RWPE2 (cell line): ENCODE measurements at places on chromosomes 5 and 9.

- DNase-seq = no peak
Measured at GRCh38 chr5:173743641-173744343, 127.3 kb upstream of the BOD1 start.

DNA sequence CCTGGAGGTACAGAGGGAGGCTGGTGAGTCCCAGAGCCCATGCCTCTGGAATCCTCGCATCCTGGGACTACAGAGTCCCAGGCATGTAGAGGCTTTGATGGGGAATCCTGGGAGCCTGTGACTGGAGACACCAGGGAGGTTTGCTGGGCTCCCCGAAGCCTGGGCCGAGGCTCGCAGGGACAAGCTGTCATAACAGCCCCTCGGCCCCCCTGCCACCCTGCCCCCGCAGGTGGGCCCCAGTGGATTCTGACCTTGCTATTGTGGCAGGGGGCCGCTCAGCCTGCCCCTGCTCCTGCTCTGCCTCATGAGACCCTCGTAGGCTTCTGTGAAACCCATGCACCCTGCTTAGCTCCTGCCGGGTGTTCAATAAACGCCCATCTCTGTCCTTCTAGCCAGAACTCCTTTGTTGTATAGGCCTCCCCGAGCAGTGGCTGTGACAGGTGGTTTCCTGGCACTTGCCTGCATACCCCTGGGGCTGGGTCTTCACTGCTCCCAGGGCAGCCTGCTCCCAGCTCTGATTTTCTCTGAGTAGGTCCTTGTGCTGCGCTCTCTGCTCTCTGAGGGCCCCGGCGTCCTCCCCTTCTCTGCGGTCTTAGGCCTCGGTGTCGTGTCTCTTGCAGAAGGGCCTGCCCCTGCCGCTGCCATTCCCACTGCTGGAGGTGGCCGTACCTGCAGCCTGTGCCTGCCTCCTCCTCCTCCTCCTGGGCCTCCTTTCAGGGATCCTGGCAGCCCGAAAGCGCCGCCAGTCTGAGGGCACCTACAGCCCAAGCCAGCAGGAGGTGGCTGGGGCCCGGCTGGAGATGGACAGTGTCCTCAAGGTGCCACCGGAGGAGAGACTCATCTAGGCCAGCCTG, 20.4 kb downstream of the CRB2 start:
- no peak for DNase-seq

GRCh38 chr9:112115970-112116753, 58.9 kb downstream of the SUSD1 start:
- DNase-seq = no peak

DNA sequence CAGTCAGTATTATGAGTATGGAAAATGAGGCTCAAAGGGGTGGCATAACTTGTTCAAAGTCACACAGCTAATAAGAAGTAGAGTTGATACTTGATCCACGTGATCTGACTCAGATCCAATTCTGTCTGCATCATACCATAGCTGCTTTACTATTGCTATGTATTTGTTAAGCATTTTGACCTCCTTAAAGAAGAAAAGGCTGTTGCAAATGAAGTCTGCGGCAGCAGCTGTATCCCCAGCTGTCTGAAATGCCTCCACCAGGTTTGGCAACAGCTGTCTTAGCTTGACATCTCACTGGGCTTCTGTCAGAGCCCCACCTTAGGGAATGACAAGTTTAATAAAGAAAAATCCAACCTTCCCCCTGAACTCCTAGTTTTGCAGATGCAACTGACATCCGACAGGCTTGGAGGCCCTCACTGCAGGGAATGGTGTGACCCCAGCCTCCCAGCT, 75.6 kb upstream of the SLC44A1 start:
- DNase-seq = no peak

DNA sequence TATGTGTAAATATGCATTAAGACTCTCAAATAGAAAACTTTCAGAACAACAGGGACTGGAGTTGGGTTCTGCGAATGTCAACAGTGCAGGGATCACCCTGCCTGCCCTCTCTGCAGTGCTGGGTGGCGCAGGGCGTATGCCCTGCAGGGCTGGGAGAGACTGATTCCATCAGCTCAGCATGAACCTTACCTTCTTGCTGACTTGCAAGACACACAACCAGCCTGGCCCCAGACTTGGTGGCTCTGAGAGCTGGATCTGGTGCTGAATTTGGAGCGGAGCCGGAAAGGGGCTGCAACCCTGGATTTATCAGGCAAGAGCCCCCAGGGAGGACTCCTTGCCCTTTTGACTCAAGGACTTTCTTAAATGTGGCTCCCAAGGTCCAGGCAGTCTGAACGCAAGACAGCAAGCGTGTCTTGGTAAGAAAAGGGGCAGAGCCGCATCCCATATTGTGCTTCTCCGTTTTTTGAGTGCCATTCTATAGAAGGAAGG, 376.0 kb upstream of the IRX2 start:
- DNase-seq = no peak

DNA sequence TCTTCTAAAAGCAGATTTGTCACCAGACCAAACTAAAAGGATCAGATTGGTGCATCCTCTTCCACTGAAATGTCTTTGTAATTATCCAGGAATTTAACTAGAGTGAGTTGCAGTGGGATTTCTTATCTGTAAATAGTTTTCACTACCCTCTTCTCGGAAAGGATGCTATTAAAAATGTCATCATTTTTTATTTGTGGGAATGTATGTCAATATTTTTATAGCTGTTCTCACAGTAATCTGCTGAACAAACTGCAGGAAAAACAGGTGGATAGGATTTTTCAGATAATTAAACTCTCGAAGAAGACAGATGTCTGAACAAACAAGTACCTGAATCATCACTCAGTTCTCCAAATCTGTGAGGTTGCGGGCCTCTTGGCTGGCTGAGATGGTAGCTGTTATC, 62.7 kb downstream of the RAB14 start:
- DNase-seq = no peak

GRCh38 chr9:108755979-108756378, 99.8 kb downstream of the ACTL7B start:
- DNase-seq = no peak

DNA sequence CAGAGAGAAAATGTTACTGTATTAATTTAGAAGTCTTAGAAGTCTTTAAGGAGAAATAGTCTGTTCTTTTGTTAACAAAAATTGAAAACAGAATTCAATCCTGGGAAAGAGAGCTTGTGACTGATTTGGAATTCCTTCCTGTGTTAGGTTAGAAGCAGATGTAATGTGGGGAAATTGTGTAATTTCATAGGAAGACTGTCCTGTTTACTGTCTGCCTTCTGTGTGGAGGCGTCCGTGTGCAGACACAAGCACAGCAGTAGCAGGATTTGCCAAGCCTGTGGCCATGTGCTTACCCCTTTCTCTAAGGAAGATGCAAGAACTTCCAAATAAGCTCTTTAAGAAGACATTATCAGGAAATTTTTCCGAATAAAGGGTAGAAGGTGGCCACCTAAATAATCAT, 36.7 kb upstream of the F2R start:
- DNase-seq = no peak

GRCh38 chr9:113152699-113153098, 1.9 kb downstream of the SLC31A2 start:
- peak; percentile 77 for DNase-seq

DNA sequence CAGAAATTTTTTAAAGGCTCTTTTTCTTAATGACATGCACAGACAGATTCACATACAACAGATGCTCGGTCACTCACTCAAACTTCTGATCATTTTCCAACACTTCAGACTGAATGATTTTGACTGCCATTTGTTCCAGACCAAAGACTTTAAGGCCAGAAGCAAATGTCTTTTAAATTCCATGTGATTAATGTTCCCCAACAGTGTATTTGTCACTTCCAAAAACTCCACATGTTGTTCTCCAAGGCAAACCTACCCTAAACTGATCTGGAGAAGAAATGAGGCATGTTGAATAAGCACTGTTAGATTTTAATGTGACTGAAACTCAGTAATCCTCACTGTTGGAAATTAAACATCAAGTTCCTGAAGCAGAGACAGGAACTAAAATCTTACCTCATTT, 366.7 kb downstream of the GABRG2 start:
- DNase-seq = no peak

DNA sequence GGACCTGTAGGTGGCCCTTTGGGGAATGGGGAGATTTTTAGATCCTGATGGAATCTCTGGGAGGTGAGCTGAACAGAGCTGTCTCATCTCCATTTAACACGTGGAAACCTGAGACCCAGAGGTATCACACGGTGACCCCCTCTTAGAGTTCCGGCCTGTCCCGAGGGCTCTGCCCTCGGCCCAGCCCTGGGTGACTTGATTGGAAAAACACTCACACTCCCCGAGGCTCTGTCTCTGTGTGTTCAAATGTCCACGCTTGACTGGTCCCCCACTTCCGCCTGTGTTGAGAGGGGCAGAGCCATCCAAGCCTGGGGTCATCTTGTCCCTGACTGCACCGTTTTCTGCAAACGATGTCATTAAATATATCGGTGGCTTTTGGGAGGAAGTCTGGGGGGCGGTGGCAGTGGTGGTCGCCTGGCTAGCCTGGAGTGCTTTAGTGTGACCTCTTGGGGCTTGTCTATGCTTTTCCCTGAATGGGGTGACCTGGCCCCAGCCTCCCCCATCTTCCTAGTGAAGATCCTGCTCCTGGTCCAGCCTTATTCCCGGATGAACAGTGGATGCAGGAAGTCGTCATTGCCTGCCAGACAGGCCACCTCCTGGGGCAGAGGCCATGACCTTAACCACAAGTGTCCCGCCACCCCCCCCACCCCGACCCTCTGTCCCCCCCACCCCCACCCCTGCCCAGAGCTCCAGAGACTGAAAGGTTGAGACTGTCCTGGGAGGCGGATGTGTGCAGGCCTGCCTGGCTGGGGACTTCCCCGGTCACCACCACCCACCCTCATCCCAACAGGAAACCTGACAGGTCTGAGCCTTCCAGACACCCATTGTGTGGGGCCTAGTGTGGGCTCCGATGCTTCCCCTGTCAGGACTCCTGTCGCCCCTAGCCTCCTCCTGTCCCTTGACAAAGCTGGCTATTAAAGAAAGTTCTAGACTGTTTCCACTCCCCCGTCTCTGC, 5.3 kb upstream of the DAB2IP start:
- DNase-seq = no peak

DNA sequence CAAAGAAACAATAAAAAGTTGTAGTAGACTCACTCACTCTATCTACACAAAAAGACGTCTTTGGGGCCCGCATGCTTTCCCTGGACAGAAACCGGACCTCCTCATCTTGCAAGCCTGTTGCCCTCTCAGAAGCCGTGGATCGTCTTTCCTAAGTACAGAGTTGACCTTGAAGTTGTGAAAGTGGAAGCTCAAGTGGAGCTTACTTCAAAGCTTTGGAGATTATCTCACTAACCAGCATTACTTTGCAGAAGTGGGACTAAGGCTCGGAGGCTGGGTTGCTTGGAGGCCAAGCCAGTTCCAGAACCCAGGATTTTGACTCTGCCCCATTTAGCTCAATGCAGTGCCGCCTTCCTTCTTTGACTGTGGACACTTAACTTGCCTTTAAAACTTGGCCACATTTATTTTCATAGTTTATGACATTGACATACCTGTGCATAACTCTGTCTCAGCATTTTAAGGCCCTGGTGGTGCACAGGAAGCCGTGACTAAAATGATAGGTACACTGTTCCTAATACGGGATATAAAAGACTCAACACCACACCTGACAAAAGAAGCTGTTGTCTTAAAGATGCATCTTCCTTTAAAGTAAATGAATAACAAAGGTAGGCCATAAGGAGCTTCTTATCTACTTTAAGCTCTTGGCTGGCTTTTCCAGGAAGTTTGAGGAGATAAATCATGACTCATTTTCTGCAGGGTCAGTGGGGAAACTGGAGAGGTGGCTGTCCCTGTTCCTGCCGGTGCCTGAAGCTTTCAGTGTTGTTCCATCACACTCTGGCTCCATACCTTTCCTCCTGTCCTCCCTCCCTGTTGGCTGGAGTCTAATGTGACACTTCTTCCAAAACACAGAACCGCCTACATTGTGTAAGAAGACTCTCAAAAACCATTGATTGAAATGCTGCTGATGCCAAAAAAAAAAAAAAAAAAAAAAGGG, 10.7 kb downstream of the SLC25A25 start:
- no peak for DNase-seq

DNA sequence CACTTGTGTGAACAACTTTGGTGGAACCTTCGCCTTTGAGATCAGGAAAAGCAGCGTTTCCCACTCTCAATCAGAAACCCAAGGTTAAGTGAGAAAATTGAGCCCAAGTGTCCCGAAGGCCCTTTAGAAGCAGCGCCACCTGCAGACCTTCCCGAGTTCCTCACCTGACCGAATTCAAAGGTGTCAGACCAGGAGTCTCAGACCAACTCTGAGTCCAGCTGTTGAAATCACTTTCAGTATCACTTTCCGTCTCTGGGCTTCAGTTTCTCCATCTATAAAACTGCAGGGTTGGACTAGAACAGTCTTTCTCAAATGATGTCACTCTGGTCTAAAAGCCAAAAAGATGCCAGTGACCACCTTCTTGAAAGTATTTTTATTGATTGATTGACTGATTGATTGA, 31.7 kb upstream of the GRHPR start:
- DNase-seq = no peak

DNA sequence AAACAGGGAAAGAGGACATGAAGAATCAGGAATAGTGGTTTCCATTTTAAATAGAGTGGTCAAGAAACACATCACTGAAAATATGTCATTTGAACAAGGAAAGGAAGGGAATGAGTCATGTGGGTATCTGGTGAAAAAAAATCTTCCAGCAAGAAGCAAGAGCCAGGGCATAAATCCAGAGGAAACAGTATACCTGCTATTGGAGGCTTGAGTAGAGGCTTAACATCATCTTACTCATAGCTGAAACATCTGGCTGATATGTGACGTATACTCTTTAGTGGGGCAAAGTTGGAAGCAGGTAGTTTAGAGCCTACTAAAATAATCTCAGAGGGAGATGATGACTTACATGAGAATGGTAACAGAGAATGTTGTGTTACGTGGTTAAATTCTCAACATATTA, 517.2 kb downstream of the CAAP1 start:
- no peak for DNase-seq
